ENCODE measurements at places on chromosomes 6 and 20.

DNA sequence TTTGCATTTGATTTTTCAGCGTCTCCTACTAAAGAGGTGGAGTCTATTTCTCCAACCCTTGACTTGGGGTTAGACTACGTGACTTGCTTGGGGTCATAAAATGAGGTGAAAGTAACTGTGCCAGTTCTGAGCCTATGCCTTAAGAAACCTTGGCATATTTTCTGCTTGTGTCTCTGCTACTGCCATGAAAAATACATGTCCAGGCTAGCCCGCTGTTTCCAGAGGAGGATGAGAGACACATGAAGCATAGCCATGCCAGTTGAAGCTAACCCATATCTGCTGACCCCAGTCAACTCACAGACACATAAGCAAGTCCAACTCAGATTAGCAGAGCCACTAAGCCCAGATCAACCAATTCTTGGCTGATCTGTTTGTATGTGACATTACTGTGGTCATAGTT lies 38.7 kb downstream of the SCP2D1 start:
- DNase-seq = no peak

- DNase-seq = no peak
These were observed 47.6 kb downstream of the DLGAP4 start for GRCh38 chr20:36353740-36354139.

DNA sequence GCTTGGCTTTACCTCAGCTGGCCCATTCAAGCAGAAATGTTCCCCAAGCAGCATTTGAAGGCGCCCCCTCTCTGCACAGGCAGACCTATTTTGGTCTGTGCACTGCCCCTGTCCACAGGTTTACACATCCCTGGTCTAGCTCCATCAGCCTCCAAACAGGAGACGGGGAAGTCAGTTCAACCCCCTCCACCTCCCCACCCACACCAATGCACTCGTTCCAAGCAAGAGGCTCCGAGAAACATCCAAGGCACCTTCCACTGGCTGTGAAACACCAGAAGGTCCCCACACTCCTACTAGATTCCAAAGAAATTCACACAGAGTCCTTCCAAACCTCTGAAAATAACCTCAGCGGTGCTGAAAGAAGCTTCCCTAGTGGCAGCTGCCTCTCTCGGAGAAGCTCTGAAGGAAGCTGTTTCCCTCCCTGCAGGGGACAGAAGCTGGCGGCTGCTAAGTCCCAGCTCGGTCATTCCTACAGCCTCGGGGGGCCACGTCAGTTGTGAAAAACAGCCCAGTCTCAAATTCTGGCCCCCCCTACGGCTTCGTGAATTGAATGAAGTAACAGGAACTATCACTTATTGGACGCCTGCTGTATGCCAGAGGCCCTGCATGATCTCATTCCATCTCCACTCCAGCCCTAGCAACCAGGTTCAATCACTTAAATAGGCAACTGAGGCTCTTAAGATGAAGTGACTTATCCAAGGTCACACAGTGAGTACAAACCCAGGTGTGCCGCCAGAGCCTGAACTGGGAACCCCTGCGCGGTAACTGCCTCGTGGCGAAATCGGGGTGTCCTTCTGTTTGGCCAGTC lies 815 bp downstream of the SPATA2 start:
- no peak for DNase-seq

- DNase-seq = no peak
These were observed 33.7 kb upstream of the ME1 start for GRCh38 chr6:83464381-83465140.

- no peak for DNase-seq
These were observed 118.5 kb upstream of the JAG1 start for GRCh38 chr20:10792291-10792690.

DNA sequence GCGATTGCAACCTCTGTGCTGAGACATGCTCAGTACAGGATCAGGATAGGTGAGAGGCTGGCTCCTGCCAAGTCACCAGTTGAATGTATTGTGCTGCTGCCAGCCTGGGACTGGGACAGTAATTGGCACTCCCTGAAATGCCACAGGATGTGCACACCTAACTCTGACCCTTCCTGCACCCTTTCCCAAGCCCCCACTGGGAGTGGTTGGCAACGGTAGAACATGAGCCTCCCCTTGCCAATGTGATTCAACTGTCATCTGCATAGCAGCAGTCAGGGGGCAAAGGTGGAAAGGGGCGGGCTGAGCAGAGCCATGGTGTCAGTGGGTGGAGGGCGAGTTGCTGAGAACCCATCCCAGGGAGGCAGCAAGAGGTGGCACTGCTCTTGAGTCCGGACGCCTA lies 15.4 kb downstream of the SPINT3 start:
- no peak for DNase-seq
